ENCODE measurements at places on chromosomes 1 and 21. TPM values are rescaled to one million over a fixed set of nuclear protein-coding genes. Genes with fewer than 3 reads are reported as not detected.

Gene NCAM2
- total RNA-seq, result not detected

Gene GPATCH4
- 67.3 TPM for total RNA-seq

Gene KCNK1
- total RNA-seq, result 24.3 TPM

Gene HES3
- total RNA-seq, result not detected

Gene DCST1
- 0.21 TPM for total RNA-seq

Gene REG4
- not detected for total RNA-seq

Gene TMEM269
- total RNA-seq, result 0.17 TPM

Gene CYP4A11
- not detected for total RNA-seq

Gene TTC34
- 0.47 TPM for total RNA-seq

Gene UMODL1
- total RNA-seq, result not detected

DNA sequence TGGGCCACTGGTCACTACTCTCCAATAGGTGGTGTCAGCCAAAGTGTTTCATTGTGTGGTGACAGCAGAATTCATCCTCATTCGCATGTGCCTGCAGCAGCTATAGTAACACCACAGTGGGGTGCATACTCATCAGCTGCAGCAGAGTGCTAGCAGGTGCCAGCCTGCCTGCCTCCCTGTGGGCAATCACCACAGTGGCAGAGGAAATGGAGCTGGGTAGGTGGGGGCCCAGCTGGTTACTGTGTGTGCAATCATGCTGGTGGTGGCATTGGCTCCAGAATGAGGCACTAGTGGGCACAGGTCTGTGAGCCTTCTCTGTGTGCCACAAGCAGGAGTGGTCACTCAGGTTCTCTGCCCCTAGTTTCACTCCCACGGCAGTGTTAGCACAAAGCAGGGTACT is 579.2 kb downstream of the PTPRC start:
- no peaks in the 10 kb centered on the region for H3K27me3 ChIP-seq
- DNase-seq, result no peak
- no peak overlapping the region for H3K27ac ChIP-seq
- no peaks in the 10 kb centered on the region for H3K36me3 ChIP-seq
- H3K4me1 ChIP-seq, result no peaks in the 10 kb centered on the region

- no peaks in the 10 kb centered on the region for H3K27me3 ChIP-seq
- peaks cover 22% of the 10 kb centered on the region for H3K4me1 ChIP-seq
- DNase-seq, result no peak
- H3K4me3 ChIP-seq, result no peak overlapping the region
- H3K27ac ChIP-seq, result no peak overlapping the region
- peaks cover 34% of the 10 kb centered on the region for H3K36me3 ChIP-seq
Measured at GRCh38 chr1:101000131-101000873, 25.3 kb downstream of the DPH5 start.

- H3K4me3 ChIP-seq, result peak overlapping the region; percentile 25
- DNase-seq, result peak; percentile 97
- no peaks in the 10 kb centered on the region for H3K36me3 ChIP-seq
- H3K27me3 ChIP-seq, result no peaks in the 10 kb centered on the region
Measured at GRCh38 chr1:12132078-12132477, 34.7 kb upstream of the TNFRSF1B start.

- no peak overlapping the region for H3K4me3 ChIP-seq
- H3K27ac ChIP-seq, result no peak overlapping the region
- H3K4me1 ChIP-seq, result no peaks in the 10 kb centered on the region
- H3K27me3 ChIP-seq, result no peaks in the 10 kb centered on the region
- no peaks in the 10 kb centered on the region for H3K36me3 ChIP-seq
Measured at GRCh38 chr1:6009120-6010040, 17.2 kb upstream of the NPHP4 start.

DNA sequence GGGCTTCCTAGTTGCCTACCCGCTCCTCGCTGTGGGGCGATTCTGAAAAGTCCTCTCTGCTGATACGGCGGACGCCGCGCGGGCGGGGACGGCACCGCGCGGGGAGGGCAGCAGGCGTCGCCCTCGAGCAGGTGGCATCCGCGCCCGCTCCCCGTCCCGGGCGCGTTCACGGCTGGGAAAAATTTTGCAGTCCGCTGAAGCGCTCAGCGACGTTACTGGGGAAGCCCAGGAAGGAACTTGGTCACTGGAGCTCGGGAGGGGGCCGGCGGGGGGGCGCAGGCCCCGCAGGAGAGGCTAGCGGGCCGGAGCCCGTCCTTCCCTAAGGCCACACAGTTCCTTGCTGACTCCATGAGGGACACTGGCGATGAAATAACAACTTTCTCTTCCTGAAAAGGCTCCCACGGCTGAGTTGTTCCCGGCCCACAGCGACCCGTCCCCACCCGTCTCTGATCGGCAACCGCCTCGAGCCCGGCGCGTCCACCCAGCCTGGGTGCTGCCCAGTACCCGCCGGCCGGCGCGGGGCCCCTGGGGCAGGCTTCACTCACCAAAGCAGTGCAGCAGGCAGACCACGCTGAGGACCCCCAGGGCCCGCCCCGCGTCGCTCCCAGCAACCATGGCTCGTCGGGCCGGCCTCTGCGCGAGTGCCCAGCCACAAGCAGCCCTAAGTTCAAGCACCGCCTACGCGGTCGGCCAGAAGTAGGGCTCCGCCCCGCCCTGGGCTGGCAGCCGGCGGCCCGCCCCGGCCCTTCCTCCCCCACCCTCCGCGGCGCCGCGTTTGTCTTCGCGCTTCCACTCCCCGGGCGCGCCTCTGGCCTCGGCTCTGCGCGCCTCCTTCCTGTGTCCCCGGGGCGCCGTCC is at the start of gene CD58:
CD58 (minus strand) TSS at position 669 of the 857 bp plus-strand sequence; CDS start at position 615, 54 bp downstream.
- DNase-seq, result peak; percentile 86
- no peaks in the 10 kb centered on the region for H3K27me3 ChIP-seq
- H3K4me1 ChIP-seq, result peaks cover 30% of the 10 kb centered on the region
- peaks cover 14% of the 10 kb centered on the region for H3K36me3 ChIP-seq

DNA sequence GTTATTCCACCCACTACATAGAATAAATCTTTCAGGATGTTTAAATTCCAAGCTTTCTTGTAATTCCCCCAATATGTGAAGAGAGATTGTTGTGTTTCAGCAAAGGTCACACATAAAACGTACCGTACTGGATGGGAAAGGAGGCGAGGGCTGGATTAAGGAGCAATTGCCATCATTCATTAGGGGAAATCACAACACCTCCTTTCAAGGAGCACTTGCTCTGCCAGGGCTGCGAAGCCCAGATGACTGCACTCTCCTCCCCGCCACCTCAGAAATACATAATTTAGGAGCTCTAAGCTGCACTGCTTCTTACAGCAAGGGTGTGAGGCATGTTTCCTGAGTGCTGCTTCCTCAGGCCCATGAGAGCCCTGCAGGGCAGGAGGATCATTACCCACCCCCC is 29.6 kb downstream of the MATN1 start:
- H3K27me3 ChIP-seq, result no peaks in the 10 kb centered on the region
- H3K4me1 ChIP-seq, result peaks cover 13% of the 10 kb centered on the region
- H3K36me3 ChIP-seq, result no peaks in the 10 kb centered on the region
- no peak overlapping the region for H3K4me3 ChIP-seq
- no peak overlapping the region for H3K27ac ChIP-seq
- DNase-seq, result no peak

GRCh38 chr1:214224611-214225354 is 56.2 kb upstream of the SMYD2 start:
- peaks cover 4% of the 10 kb centered on the region for H3K4me1 ChIP-seq
- H3K4me3 ChIP-seq, result no peak overlapping the region
- H3K27me3 ChIP-seq, result peaks cover 21% of the 10 kb centered on the region
- H3K27ac ChIP-seq, result no peak overlapping the region

DNA sequence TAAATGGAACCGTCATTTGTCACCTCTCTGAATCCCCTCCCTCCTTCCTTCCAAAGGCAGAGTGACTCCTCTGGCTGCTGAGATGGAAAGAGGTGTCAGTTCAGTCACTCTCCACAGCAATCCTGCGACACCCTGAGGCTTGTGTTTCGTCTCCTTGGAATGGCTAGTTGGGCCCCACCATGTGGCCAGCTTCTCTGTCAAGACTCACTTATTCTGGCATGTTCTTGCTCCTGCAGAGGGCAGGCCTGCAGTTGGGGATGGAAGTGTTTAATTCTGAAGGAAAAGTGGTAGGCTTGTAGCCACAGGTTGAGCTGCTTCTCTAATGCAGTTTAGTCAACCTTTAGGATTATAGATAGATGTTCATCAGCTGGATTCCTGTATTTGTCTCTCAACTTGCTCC is 149.6 kb downstream of the LMO4 start:
- no peak overlapping the region for H3K27ac ChIP-seq
- no peaks in the 10 kb centered on the region for H3K4me1 ChIP-seq
- no peak overlapping the region for H3K4me3 ChIP-seq
- H3K27me3 ChIP-seq, result no peaks in the 10 kb centered on the region
- DNase-seq, result peak; percentile 21

GRCh38 chr1:54716299-54717047 is 812 bp downstream of the TTC4 start:
- H3K4me1 ChIP-seq, result peaks cover 7% of the 10 kb centered on the region
- peak overlapping the region; percentile 94 for H3K27ac ChIP-seq
- peak overlapping the region; percentile 87 for H3K4me3 ChIP-seq

- peaks cover 56% of the 10 kb centered on the region for H3K36me3 ChIP-seq
- no peak overlapping the region for H3K4me3 ChIP-seq
- no peaks in the 10 kb centered on the region for H3K4me1 ChIP-seq
- no peak for DNase-seq
Measured at GRCh38 chr21:46549650-46550049, 55.2 kb downstream of the S100B start.

DNA sequence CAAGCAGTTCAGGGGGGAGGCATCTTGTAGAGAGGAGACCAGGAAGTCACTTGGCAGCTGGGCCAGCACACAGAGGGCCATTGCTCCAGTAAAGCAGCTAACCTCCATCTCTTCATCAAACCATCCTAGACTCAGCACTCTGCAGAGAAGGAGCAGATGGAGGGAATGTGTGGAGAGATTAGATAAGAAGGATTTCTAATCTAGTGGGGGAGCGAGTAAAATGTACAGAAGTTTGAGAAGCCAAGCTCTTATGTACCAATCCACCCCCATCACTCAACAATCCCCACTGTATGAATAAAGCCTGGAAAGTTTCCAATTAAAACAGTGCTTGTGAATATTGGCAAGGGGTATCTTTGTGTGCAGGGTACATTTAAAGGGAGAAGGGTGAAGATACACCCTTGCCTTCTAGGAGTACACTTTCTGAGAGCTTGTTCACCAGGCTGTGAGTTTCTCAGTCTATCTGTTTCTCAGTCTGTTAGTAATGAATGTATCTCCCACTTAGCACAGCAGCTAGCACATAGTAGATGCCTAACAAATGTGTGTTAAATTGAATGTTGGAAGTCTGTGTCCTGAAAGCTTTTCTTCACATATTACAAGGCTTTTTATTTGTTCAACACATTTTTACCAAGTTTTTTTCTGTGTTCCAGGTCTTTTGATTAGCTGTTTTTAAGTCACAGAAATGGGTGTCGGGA is 142.7 kb upstream of the UBE2U start:
- H3K4me1 ChIP-seq, result peaks cover 34% of the 10 kb centered on the region
- no peak overlapping the region for H3K4me3 ChIP-seq
- peak; percentile 39 for DNase-seq
- H3K36me3 ChIP-seq, result no peaks in the 10 kb centered on the region

DNA sequence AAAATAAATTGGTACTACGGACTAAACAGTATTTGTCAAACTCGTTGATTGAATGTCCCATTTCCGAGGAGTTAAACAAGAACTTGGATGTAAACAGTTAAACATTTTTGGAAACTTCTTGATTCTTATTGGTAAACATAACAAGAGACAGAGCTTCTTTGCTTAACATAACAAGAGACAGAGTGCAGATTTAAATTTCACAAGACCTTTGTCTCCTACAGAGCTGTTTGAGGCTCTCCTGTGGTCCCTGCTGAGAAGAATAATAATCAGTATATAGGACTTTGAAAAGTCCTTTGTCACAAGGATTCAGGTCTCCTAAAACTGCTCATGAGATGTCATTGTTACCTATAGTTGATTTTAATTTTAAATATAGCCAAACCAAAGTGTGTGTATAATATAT is 170.6 kb upstream of the C21orf91 start:
- no peak overlapping the region for H3K4me3 ChIP-seq
- H3K4me1 ChIP-seq, result no peaks in the 10 kb centered on the region
- H3K36me3 ChIP-seq, result no peaks in the 10 kb centered on the region
- no peak for DNase-seq
- H3K27ac ChIP-seq, result no peak overlapping the region

GRCh38 chr1:214633686-214634085 is 30.7 kb downstream of the CENPF start:
- no peaks in the 10 kb centered on the region for H3K27me3 ChIP-seq
- no peak overlapping the region for H3K27ac ChIP-seq

GRCh38 chr21:14600569-14601297 is 54.6 kb upstream of the SAMSN1 start:
- H3K27ac ChIP-seq, result peak overlapping the region; percentile 57
- H3K4me1 ChIP-seq, result peaks cover 24% of the 10 kb centered on the region
- no peaks in the 10 kb centered on the region for H3K27me3 ChIP-seq
- no peaks in the 10 kb centered on the region for H3K36me3 ChIP-seq
- DNase-seq, result no peak
- no peak overlapping the region for H3K4me3 ChIP-seq

DNA sequence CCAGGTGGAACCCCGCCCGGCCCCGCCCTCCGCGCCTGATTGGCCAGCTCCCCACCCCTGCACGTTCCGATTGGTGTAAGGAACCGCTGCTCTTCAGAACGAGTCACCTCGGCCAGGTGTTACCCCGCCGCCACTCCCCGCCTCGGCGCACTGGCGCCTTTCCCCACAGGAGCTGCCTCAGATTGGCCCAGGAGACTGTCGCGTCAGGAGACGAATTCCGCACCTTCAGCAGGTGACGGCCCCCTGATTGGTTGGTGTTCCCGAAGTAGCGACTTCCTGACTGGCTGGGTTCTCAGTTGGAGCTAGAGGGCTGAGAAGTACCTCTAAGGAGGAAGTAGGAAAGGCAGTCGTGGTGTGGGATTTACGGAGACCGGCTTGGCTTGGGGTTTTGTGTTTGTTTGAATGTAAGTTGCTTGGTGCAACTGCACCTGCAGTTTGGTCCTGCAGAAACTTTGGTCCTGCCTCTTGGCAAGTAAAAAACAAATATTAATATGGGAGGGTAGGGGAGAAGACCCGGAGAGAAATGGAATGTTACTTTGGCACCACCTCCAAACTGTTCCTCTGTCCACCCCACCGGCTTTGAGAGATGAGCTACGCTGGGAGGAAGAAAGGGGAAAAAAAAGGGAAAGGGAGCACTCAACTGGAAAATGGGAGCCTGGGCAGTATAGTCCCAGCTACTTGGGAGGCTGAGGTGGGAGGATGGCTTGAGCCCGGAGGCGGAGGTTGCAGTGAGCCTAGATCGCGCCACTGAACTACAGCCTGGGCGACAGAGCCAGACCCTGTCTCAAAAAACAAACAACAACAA is 415 bp upstream of the F11R start:
- peaks cover 47% of the 10 kb centered on the region for H3K4me1 ChIP-seq
- peak overlapping the region; percentile 94 for H3K27ac ChIP-seq
- H3K36me3 ChIP-seq, result no peaks in the 10 kb centered on the region
- DNase-seq, result peak; percentile 99
- peak overlapping the region; percentile 80 for H3K4me3 ChIP-seq
